ENCODE measurements at places on chromosomes 1 and 21. TPM values are rescaled to one million over a fixed set of nuclear protein-coding genes. Genes with fewer than 3 reads are reported as not detected.

DNA sequence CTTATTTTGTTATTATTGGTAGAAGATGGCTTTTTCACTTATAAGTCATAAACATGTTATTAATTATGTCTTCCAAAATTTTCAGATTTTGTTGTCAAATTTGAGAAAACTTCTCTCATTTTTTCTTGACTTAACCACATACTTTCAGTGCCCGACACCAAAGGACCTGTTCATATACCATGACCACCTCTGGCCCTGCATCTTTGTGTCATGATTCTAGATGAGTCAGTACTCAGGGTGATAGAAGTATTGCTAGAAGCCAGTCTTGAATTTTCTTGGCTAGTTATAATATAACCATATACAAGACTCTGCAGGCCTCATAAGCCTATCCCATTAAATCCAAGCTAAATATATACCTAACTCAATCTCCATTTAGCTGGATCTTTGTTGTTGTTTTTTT is 35.4 kb upstream of the DPH5 start:
- DNase-seq, result no peak
- no peak overlapping the region for H3K27ac ChIP-seq
- H3K36me3 ChIP-seq, result no peaks in the 10 kb centered on the region
- no peak overlapping the region for H3K4me3 ChIP-seq

DNA sequence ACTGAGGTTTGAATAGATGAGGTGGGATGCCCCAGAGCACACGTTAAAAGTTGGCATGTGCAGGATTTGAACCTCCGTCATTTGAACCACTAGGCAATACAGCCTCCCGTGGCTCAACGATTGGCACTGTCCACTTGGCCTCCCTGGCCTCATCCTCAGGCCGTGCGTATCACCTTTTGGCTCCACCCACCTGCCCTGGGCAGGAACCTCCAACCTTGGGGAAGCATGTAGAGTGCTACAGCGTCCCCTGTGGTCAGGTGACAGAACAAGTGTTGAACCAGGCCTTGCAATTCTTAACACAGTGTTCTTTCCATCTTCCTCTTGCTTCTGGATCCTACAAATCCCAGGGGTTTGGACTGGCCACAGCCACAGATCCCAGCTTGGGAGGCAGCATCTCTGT is 112.6 kb downstream of the PAX7 start:
- DNase-seq, result no peak
- no peaks in the 10 kb centered on the region for H3K36me3 ChIP-seq
- no peaks in the 10 kb centered on the region for H3K4me1 ChIP-seq
- H3K27me3 ChIP-seq, result peaks cover 39% of the 10 kb centered on the region

GPR61 gene
- total RNA-seq, result 0.36 TPM

CEP350 gene
- 67.6 TPM for total RNA-seq

DNA sequence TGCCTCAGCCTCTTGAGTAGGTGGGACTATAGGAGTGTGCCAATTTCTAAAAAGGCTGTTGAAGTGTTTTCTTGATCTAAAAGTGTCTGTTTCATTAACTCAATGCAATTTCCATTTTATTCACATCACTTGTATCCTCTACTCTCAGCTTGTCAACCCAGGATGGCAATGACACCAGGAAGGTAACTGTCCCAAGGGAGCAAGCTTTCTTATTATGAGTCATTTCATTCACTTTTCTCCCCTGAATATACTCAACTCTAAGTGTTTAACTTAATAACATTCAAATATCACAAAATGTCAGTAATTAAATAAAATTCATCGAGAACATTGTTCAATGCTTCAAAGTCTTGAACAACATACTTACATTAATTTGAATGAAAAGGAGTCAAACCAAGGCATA is 22.9 kb upstream of the GFI1 start:
- peaks cover 3% of the 10 kb centered on the region for H3K36me3 ChIP-seq
- DNase-seq, result no peak
- H3K4me1 ChIP-seq, result no peaks in the 10 kb centered on the region
- H3K4me3 ChIP-seq, result no peak overlapping the region

ZBTB7B gene
- total RNA-seq, result 28.3 TPM

GRCh38 chr1:111503585-111504060 is at the start of the genes ADORA3 and TMIGD3:
TSS of gene ADORA3 (minus strand) at chr1:111503633. CDS start at chr1:111503354, 279 bp downstream.
TSS of gene TMIGD3 (minus strand) at chr1:111503633. CDS start at chr1:111503354, 279 bp downstream.
- H3K4me3 ChIP-seq, result peak within 1 kb of the TSS; percentile 24
- H3K27ac ChIP-seq, result peak within 1 kb of the TSS; percentile 34
- H3K36me3 ChIP-seq, result no peaks in the 10 kb centered on the region
- no peak for DNase-seq

GRCh38 chr1:99737016-99737415 is 29.4 kb downstream of the FRRS1 start:
- H3K4me3 ChIP-seq, result no peak overlapping the region
- H3K36me3 ChIP-seq, result no peaks in the 10 kb centered on the region
- H3K4me1 ChIP-seq, result no peaks in the 10 kb centered on the region
- no peak for DNase-seq

DNA sequence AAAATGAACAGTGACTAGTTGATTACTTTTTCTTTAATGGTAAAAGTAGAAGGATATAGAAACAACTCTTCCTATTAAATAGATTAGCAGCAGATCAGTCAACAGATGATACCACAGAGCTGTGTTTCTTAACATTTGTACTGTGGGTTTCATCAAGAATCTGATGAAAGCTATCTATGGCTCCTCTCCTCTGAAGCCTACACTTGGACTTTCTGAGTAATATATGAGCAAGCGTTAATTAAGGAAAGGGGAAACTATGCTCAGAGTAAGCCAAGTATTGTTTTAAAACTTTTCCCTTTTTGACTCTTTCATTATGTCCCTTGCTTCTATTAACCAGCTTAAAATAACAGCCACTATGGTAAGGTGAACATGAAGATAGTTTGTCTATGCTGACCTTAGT is 10.8 kb downstream of the ARID4B start:
- peaks cover 37% of the 10 kb centered on the region for H3K4me1 ChIP-seq
- H3K4me3 ChIP-seq, result no peak overlapping the region
- H3K27ac ChIP-seq, result no peak overlapping the region
- H3K27me3 ChIP-seq, result no peaks in the 10 kb centered on the region

BGLAP gene
- total RNA-seq, result 8.7 TPM

CXADR gene
- total RNA-seq, result 1.5 TPM

MSH4 gene
- 0.71 TPM for total RNA-seq

GNAT2 gene
- total RNA-seq, result not detected

ANGPTL3 gene
- not detected for total RNA-seq

DNA sequence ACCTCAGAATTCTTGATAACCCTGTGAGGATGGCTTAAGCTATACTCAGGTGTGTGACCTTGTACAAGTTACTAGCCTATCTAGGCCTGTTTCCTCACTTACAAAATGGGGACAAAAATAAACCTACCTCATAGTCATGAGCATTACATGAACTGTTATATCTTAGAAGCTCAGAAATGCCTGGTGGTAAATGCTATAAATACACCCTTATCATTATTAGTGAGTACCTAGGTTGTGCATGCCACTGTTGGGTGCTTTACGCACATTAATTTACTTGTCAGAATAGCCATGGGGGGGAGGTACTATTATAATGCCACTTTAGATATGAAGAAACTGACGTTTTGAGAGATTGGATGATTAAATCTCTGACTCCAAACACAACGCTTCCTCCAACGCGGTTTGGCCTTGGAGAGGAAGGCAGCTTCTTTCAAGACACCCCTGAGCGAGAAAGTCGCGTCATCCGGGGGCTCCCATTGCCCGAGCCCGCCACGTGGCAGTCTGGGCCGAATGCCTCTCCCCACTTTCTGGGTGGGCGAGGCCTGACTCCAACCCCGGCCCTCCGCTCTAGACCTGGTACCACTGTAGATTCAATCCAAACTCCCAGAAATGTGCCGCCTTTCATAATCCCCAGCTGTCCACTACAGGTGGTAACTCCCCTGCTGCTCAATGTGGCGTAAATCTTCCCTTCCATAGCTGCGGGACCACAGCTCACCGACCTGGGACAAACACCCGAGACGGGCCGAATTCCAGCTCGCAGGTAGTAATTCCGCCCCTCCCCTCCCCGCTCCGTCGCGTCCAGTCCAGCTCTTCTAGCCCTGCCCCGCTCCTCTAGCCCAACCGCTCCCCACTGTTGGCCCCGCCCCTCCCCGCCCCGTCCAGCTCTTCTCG is 771 bp upstream of the RAD54L start:
- H3K27ac ChIP-seq, result peak overlapping the region; percentile 58
- DNase-seq, result peak; percentile 75
- H3K27me3 ChIP-seq, result no peaks in the 10 kb centered on the region
- H3K4me1 ChIP-seq, result peaks cover 15% of the 10 kb centered on the region
- peak overlapping the region; percentile 63 for H3K4me3 ChIP-seq

GRCh38 chr1:84585803-84586202 is 11.6 kb upstream of the CTBS start:
- no peaks in the 10 kb centered on the region for H3K27me3 ChIP-seq
- no peaks in the 10 kb centered on the region for H3K36me3 ChIP-seq
- DNase-seq, result no peak
- H3K4me3 ChIP-seq, result no peak overlapping the region

DNA sequence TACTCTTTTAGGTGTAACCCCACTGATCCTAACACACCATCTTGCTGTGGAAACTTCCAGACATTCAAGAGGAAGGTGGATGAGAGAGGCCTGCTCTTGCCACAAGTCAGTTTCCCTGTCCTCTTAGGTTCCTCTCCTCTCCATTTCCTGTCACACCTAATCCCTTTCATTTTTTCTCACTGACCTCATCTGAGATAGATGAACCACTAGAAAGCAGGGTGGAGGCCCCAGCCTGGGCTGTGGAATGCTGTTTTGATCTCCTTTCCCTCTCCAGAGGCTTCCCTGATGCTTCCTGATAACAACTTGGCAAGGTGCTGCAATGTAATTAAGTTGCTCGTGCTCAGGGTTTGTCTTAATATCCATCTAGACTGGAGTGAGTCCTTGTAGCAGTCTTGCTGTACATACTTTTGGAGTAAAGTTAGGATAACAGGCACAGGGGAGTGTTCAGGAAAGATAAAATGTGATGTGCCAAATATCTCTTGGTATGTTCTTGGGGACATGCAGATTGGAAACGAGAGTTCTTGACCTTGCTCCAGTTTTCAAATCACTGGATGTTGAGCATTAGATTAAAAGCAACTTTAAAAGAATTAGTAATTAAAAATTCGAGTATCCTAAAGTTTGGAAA is 11.2 kb downstream of the LRRC42 start:
- peaks cover 10% of the 10 kb centered on the region for H3K36me3 ChIP-seq
- H3K27me3 ChIP-seq, result no peaks in the 10 kb centered on the region
- no peak for DNase-seq
- H3K4me1 ChIP-seq, result peaks cover 21% of the 10 kb centered on the region

SHISA4 gene
- total RNA-seq, result 17.1 TPM

DNA sequence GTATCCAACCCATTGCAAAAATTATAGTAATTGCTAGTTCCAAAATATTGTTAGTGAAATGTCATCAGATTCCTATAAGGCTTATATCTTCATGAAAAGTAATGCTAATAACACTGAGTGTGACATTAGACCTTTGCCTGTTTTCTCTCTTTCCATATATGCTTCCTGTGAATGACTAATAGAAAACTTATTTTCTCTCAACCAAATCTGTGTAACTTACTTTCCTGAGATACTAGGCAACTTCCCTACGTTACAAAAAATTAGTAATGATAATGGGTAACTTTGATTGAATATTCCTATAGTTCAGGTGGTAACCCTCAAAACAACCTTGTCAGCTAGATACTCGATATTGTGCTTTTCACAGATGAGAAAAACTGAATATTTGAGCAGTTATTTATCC is 124.2 kb upstream of the HNRNPU start:
- no peak overlapping the region for H3K27ac ChIP-seq
- no peak for DNase-seq
- no peaks in the 10 kb centered on the region for H3K36me3 ChIP-seq
- no peak overlapping the region for H3K4me3 ChIP-seq
- no peaks in the 10 kb centered on the region for H3K27me3 ChIP-seq
- no peaks in the 10 kb centered on the region for H3K4me1 ChIP-seq

GRCh38 chr1:107572674-107573211 is 392.2 kb downstream of the VAV3 start:
- peak overlapping the region; percentile 15 for H3K27ac ChIP-seq
- H3K4me1 ChIP-seq, result peaks cover 36% of the 10 kb centered on the region
- H3K27me3 ChIP-seq, result no peaks in the 10 kb centered on the region
- H3K4me3 ChIP-seq, result no peak overlapping the region
- peak; percentile 72 for DNase-seq

- no peaks in the 10 kb centered on the region for H3K36me3 ChIP-seq
- no peaks in the 10 kb centered on the region for H3K4me1 ChIP-seq
- H3K27ac ChIP-seq, result no peak overlapping the region
- H3K27me3 ChIP-seq, result no peaks in the 10 kb centered on the region
Observed at GRCh38 chr21:31524140-31524539, 135.4 kb upstream of the SOD1 start.

- H3K4me3 ChIP-seq, result no peak overlapping the region
- DNase-seq, result no peak
- H3K27me3 ChIP-seq, result no peaks in the 10 kb centered on the region
- no peaks in the 10 kb centered on the region for H3K4me1 ChIP-seq
- H3K36me3 ChIP-seq, result no peaks in the 10 kb centered on the region
Observed at GRCh38 chr1:225341642-225342041, 86.2 kb downstream of the LBR start.

- H3K36me3 ChIP-seq, result no peaks in the 10 kb centered on the region
- DNase-seq, result no peak
- peaks cover 18% of the 10 kb centered on the region for H3K4me1 ChIP-seq
- H3K27me3 ChIP-seq, result no peaks in the 10 kb centered on the region
- peak overlapping the region; percentile 88 for H3K27ac ChIP-seq
Observed at GRCh38 chr21:33266789-33267135, 595 bp downstream of the IL10RB start.

DNA sequence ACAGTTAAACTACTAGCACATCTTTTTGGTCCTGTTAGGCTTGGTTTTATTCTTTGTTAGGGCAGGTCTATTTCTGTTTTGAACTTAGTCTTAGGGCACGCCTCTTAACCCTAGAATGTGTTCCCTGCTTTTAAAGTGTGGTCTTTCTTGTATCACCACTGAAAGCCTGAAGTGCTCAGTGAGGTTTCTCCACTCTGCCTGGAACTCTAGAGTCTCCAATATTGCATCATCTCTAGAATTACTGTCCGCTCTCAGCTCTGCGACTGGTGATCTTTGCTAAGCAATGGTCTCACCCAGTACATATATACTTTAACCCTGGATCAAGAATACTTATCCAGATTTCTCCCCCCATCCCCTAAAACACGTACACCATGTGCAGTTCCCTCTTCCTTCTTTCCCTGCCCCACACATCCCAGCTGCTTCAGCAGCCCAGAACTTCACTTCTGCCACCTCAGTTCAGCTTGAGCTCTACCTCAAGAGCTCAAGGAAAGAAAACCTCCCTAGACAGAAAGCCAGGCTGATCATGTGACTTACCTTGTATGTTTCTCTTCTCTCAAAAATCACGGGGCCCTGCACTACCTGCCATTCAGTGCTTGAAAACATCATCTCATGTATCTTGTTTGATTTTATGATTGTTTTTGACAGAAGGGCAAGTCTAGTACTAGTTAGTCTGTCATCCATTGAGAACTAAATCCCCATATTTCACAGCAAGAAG is 59.9 kb downstream of the TENT5C start:
- no peaks in the 10 kb centered on the region for H3K4me1 ChIP-seq
- no peak for DNase-seq
- H3K27me3 ChIP-seq, result no peaks in the 10 kb centered on the region
- H3K27ac ChIP-seq, result no peak overlapping the region
- no peak overlapping the region for H3K4me3 ChIP-seq
- H3K36me3 ChIP-seq, result no peaks in the 10 kb centered on the region

RCAN3 gene
- total RNA-seq, result 15.0 TPM

- H3K4me3 ChIP-seq, result no peak overlapping the region
- no peaks in the 10 kb centered on the region for H3K36me3 ChIP-seq
- no peaks in the 10 kb centered on the region for H3K27me3 ChIP-seq
- H3K27ac ChIP-seq, result no peak overlapping the region
Observed at GRCh38 chr1:46508757-46509156, 19.1 kb downstream of the DMBX1 start.
